Caco-2 (cell line): ENCODE measurements at places on chromosomes 3 and 15.

DNA sequence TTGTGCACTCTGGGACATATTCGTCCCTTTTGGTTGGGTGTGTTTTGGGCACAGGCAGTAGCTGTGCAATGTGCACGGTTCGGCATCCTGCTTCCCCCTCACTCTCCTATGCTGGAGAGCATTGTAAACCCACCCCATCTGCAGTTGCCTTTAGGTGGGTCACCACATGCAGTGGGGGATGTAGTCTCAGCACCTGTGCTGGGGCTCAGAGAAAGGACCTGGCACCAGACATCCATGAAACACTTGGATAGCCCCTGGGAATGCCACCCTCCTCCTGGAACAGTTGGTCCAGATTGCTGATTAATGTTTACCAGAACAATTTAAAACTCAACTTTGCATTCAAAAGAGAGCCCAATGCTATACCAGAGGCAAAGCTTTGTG is 123.9 kb upstream of the MEF2A start:
- DNase-seq: no peak

DNA sequence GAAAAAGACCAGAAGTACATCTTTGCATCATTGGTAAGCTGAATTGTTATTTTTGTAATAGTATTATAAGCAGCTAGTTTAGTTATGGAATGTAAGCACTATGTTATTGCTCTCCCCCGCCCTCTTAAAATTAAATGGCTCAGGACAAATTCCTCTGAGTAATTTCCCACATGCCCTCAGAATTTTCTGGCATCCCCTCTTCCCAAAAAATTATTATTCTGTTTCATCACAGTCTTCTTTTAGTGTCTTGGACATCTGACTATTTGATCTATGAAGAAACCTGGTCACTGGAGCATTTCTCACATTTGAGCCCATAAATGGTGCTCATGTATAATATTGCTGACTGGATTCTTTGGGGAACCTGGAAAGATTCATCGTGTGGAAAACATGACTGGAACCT is 68.3 kb downstream of the KLHL25 start:
- DNase-seq: no peak

DNA sequence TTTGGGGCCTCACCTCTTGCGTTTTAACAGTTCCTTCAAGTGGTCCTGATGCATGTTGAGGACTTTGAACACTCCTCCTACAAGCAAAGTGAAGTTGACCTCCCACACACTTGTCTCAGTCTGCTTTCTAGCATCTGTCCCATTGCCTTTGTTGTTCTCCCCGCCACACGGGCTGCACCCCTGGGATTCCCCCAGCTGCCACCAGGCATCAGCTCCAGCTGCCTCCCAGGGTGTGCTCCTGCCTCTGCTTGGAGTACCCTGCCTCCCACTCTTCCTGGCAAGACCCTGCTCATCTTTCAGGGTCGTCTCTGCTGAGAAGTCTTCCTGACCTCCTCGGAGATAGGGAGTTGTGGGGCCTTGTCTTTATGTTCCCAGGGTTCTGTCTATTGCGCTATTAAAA is 52.2 kb downstream of the IGF1R start:
- DNase-seq: no peak

- DNase-seq: no peak
These were observed 66.4 kb downstream of the ECT2 start for GRCh38 chr3:172816968-172817367.

DNA sequence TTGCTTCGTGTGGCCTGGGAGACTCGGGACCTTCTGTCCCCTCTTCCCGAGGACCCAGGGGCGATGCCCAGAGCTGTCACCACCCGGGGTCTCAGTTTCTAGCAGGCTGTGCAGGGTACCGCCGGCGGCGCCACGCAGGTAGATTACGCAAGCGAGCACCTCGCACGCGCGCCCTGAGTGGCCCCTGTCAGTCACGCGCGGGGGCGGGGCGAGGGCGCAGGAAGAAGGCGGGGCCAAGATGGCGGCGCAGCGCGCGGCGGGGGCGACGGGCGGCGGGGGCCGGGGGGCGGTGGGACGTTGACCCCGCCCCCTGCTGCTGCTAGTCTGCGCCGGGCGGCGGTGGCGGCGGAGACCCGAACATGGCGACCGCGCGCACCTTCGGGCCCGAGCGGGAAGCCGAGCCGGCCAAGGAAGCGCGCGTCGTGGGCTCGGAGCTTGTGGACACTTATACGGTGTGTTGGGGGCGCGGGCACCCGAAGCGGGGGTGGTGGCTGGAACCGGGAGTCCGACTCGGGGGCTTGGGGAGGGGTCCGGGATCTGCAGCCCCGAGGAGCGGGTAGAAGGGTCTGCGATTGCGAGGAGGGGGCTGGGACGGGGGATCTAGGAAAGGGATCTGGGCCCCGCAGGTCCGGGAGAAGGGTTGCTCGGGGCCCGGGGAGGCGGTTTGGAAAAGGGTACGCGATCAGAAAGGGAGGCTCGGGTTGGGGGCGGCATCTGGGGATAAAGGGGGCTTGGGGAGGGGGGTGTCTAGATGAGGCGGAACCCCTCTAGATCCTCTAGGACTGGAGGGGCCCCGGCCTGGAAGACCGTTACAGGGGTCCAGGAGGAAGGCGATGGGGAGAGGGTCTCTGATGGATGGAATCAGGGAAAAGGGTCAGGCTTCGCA is at the start of gene NISCH:
NISCH (plus strand) TSS at position 322 of the 886 bp plus-strand sequence; CDS start at position 360, 38 bp downstream.
- DNase-seq: peak; percentile 90

- DNase-seq: no peak
These were observed 86.1 kb downstream of the CGNL1 start for GRCh38 chr15:57462381-57462780.

GRCh38 chr15:94252223-94252766 is 20.9 kb downstream of the MCTP2 start:
- DNase-seq: no peak

- no peak for DNase-seq
These were observed 669.7 kb downstream of the ROBO1 start for GRCh38 chr3:79097964-79098660.

DNA sequence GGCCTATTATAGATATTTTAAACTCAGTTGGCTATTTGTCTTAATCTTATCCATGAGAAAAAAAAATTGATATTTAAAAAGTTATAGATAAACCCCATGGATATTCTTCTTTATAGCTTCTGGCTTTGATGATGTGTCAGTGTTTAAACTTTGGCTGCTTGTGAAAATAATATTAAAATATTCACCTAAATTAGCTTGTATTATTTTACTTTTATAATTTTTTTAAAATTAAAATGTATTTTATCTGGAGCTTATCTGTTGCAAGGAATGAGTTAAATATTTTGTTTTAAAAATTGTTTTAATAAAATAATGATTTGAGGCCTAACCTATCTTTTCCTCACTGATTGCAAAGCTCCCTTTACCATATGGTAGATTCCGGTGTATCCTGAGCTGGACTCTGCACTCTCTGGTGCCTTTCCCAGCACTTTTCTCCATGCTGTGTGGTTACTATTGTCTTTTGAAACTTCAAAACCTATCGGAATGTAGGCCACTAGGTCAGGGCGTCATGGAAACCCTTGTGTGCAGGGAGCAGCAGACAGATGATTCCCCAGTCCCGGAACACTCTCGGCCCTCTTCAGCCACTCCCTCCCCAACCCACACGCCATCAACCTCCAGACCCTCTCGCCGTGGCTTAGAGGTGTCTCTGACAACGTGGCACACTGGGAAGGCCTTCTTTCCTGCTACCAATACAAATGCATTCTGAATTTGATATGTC is 252.3 kb upstream of the ATP10A start:
- no peak for DNase-seq

- DNase-seq: no peak
These were observed 376.5 kb upstream of the KCNMB2 start for GRCh38 chr3:178159691-178160220.

DNA sequence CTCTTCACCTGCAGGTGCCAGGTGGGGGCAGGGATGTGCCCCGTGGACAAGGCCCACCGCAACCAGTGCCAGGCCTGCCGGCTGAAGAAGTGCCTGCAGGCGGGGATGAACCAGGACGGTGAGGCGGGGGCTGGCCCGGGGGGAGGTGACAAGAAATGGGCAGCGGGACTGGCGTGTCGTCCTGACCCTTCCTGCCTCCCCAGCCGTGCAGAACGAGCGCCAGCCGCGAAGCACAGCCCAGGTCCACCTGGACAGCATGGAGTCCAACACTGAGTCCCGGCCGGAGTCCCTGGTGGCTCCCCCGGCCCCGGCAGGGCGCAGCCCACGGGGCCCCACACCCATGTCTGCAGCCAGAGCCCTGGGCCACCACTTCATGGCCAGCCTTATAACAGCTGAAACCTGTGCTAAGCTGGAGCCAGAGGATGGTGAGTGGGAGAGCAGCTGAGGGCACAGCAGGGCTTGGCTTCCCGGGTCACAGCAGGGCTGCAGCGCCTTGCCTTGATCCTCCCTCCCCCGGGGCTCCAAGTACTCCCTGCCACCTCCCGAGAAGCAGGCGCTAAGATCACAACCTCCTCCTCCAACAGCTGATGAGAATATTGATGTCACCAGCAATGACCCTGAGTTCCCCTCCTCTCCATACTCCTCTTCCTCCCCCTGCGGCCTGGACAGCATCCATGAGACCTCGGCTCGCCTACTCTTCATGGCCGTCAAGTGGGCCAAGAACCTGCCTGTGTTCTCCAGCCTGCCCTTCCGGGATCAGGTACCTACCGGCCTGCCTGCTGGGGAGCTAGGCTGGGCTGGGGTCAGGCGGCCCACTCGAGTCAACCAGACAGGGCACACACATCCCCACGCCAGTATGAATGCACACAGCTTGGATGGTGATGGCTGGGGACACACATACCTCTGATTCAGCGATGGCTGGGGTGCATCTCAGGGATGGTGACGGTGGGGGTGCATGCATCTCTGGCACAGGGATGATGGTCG is 1.7 kb downstream of the NR2E3 start:
- DNase-seq: no peak

DNA sequence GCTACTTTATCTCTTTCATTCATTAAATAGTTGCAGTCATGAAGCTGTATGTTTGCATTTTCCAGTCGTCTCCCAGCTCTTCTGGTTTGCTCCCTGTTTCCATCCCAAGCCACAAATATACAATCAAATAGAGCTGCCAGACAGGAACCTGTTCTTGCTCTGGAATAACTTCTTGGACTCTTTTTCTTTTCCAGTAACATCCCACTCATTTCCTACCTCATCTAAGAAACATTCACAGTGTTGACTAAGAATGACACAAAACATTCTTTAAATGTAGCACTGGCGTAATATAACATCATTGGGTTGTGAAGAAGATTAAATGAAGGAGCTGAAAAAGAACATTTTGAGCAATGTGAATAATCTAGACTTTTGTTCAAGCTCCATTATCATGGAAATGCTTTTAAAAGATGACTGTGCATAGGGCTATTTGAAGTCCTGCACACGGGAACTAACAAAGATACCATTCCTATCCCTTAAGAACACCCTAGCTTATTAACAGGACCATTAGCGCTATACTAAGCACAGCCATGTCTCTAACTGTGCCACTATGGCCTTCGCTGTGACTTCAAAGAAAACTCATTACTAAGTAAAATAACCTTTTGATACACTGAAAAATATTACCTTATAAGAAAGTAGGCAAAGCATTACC is 574.0 kb downstream of the NAALADL2 start:
- no peak for DNase-seq

GRCh38 chr3:48518069-48518468 is 14.1 kb upstream of the SHISA5 start:
- DNase-seq: no peak

GRCh38 chr3:134143828-134144401 is 106.7 kb downstream of the RYK start:
- no peak for DNase-seq

GRCh38 chr15:26841941-26842340 is 24.9 kb upstream of the GABRA5 start:
- DNase-seq: no peak

DNA sequence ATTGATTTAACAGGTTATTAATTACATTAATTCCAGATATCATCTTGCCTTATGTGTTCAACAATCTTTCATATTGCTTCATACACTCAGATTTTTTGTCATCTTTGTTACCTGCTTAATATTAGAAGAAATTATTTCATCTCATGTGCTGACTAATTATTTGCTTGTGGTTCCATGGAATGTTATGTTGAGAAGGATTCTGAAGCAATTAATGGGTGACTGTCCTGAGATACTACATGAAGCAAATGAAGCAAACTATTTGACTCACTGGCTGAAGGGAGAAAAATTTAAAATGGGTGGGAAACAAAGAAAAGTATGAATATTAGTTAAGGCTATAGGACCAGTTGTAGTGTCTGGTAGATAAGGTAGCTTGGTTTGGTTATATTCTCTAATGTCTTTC is 443.8 kb upstream of the EPHA6 start:
- DNase-seq: no peak

GRCh38 chr3:4935347-4935746 is 43.9 kb upstream of the BHLHE40 start:
- DNase-seq: no peak

DNA sequence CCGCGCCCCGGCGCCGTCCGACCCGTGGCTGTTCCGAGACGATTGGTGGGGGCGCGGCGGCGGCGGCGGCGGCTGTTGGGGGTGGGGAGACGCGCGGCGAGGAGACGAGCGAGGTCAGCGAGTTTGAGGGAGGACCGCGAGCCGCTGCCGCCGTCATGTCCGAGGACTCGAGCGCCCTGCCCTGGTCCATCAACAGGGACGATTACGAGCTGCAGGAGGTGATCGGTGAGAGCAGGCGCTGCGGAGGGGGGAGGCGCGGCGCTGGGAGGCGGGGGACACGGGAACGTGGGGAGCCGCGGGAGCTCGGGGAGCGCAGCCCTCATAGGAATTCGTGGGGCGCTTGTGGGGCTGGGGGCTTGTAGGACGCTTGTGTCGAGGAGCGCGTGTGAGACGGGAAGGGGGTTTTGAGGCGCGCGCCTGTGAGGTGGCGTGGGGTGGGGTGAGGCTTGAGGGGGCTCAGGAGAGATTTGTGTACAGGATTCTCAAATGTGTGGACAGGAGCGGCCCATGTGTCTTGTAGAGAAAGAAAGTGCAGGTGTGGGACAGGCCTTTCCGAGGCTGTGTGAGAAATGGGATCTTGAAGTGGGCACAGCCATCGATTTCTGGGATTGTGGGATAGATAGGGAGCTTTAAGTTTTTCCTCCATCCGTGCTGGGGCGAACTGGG is 518 bp downstream of the OXSR1 start:
- no peak for DNase-seq

- no peak for DNase-seq
These were observed 223.2 kb downstream of the MBNL1 start for GRCh38 chr3:152491922-152492321.

DNA sequence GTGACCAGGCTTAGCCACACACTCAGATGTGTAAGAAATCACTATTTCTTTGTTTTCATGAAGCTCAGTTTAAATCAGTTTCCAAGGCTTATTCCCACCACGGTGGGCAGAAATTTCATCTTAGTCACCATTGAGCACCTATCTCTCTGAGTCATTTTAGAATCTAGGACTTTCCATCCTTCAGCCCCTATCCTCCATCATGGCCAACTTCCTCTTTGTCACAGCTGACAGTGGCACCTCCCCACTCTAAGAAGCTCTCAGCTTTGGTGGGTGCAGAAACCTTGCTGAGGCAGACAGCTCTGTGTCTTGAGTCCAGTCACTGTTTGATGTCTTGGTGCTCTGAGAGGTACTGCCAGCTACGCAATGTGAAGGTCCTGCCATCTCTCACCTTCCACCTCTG is 32.9 kb downstream of the SNTN start:
- no peak for DNase-seq
